LNCaP clone FGC (cell line): ENCODE measurements at places on chromosomes 13 and 19.

GRCh38 chr13:51797664-51798488 lies 6.1 kb downstream of the DHRS12 start:
- peak; percentile 86 for DNase-seq

DNA sequence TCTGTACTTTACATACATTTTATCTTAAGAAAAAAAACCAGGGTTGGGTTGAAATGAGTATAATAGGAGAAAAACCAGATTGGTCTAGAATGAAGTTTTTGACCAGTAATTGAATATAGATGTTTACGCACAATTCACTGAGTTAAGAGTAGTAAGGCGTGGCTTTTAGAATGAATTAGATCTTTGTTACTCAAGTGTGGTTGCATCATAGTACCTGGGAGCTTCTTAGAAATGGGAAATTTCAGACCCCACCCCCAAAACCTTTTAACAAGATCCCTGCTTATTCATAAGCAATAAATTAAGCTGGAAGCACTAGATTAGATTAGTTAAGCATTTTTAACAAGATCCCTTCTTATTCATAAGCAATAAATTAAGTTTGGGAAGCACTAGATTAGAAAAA lies 28.7 kb upstream of the LMO7 start:
- DNase-seq: no peak

DNA sequence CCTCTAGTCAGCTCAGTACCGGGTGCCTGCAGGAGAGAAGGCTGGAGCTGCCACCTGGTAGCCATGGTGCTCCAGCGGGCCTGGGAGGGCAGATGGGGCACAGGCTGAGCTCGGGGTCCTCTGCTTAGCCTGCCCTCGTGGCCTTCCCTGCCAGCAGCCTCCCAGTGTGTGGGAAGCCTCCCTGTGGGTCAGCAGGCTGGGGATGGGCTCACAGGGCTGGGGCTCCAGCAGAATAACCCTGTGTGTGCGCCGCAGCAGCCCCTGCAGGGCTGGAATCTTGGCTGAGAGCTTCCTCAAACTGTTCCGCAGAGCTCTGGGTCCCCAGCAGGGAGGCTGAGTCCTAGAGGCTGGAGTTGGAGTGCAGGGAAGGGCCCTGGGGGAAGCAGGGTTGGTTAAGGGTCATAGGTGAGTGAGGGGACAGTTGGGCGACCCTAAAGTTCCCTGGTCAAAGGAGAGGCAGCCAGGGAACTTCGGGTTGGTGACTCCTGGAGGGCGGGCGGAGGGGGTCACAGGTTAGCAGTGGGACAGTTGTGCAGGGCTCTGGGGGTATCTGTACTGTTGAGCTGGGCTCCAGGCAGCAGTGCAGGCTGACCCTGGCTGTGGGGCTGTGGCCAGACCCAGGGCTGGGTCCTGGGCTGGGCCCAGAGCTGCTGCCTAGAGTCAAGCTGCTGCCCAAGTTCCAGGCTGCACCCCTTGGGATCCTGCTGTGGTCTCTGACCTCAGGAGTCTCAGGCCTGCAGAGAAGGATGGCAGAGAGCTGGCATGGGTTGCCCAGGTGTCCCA lies 14.0 kb downstream of the ARHGAP33 start:
- DNase-seq: no peak

GRCh38 chr13:57375876-57376275 lies 208.9 kb downstream of the PRR20E start:
- DNase-seq: no peak

GRCh38 chr13:75636436-75637180 lies 478 bp downstream of the LMO7 start:
- no peak for DNase-seq

- DNase-seq: no peak
These were observed at the start of gene ADAMTS10 for GRCh38 chr19:8610041-8610935. Gene ADAMTS10 (minus strand): TSS chr19:8610715. CDS start chr19:8605710, 5,005 bp downstream.

- DNase-seq: no peak
These were observed 104.8 kb upstream of the MIR17HG start for GRCh38 chr13:91242652-91243051.

- DNase-seq: no peak
These were observed at the start of gene DLEU7 for GRCh38 chr13:50843257-50844083. Gene DLEU7 (minus strand): TSS chr13:50843692. CDS start chr13:50843646, 46 bp downstream.

DNA sequence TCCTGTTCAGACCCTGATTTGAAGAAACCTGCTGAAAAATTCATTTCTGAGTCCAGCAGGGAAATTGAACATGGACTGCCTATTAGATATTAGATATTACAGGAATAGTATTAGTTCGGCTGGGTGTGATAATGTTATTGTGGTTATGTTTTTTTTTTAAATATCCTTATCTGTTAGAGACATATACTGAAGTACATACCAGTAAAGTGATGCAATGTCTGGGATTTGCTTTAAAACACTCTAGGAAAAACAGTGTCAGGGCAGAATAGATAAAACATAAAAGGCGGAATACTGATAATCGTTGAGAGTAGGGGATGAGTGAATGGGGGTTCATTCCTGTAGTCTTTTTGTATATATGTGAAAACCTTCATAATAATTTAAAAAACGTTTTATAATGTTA lies 28.7 kb upstream of the AMER2 start:
- no peak for DNase-seq

- DNase-seq: no peak
These were observed at the start of gene FXYD5 for GRCh38 chr19:35154525-35155406. Gene FXYD5 (plus strand): TSS chr19:35154735. CDS start chr19:35155551, 816 bp downstream.

DNA sequence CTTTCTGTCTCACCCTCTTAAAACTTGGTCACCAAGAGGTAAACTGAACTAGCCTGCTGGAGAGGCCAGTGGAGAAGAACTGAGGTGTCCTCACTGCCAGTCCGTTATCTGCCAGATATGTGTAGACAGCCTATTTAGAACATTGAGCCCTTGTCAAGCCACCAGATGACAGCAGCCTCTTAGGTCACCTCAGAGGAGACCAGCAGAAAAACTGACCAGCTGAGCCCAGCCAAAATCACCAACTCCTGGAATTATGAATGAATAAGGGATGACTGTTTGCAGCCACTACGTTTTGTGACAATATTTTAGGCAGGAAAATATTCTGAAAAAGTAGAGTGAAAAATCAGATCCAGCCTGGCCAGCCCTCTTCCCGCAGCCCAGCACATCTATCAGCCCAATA lies 513.9 kb downstream of the DCT start:
- DNase-seq: no peak

DNA sequence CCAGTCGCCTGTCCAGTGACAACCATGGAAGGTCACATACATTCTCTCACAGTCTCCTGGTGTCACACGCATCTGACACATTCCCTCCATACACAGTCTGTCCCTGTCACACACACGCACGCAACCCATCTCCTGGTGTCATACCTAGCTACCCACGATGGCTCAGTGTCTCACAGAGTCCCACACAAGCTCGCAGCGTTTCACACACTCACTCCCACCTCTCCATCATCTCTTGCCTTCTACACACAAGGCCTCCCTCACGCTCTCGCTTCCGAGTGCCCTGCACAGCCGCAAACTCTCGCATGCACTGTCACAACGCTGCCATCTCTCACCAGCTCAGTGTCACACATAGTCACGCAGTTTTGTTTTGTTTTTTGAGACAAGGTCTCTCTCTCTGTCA lies 1.2 kb upstream of the GNG8 start:
- DNase-seq: no peak

DNA sequence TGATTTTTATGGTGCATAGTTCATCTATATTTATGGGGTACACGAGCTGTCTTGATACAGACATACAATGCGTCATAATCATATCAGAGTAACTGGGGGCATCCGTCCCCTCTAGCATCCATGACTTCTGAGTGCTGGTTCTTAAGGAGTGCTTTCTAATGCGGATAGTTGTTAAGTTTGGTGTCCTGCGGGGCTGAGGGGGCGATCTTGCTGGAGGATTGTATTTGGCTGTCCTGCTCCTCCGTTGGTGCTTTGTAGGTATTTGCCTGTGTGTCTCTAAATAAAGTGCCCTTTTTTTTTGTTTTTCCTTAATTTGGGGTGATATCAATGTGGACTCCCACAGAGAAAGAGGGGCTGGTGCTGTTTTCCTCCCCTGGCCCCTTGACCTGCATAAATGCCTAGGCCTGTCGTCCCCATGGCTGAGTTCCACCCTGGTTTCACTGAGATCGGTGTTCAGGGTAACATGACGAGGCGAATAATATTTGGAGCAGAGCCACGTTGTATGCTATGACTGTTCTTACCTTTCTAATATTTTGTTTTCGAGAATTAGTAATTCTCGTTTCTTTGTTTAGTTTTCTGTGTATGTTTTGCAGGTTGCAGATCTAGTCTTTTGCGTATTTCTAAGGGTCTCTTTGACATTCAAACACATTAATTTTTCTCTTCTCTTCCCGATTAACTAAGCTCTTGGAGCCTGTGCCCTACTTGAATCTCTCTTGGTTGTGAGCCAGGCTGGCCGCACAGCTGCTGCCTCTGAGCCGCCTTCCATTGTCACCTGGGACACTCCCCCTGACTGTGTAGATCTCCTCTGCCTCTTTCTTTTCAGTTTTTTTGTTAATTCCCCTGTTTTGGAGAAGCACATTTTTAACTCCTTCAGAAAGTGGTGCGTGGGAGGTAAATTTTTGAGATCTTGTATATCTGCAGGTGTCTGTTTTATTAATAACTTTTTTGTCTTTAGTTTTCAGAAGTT lies 100.3 kb downstream of the ARHGEF7 start:
- no peak for DNase-seq

DNA sequence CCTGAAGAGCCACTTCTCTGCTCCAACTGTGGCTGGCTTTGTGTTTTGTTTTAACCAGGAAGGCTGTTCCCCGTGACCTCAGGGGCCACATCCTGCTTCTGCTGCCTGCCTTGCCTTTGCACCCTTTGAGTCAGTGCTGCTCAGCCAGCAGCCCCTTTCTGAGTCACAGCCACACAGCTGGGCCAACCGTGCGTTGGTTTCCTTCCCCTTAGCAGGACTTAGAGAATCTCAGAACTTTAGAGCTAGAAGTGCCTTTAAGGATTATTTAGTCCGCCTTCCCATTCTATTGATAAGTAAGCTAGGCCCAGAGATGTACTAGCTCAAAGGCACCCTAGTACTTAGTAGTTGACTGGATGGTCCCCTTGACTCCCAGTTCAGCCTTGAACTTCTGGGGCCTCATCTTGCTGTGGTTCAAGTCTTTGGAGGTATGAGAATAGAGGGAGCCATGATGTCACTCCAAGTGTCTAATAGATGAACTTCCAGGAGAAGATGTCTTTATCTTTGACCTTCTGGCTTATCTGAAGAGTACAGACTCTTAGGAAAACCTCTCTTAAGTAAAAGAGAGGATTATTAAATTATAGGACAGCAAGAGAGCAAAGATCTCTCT lies 8.0 kb downstream of the RGCC start:
- no peak for DNase-seq

- DNase-seq: no peak
These were observed 49.2 kb downstream of the KLF5 start for GRCh38 chr13:73107970-73108369.

- DNase-seq: no peak
These were observed 98.3 kb upstream of the UQCRFS1 start for GRCh38 chr19:29311191-29311790.

DNA sequence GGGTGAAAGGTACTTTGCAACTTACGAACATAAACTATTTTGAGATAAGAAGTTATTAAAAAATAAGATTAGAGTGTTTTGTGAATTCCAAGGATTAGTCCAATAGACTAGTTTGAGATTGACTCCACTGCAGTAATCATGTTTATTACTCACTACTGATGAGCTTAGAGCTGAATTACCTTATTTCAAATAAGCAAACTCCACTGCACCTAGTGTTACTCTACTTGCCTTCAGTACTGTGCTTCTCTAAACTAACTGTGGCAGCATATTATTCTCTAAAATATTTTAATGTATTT lies 111.7 kb downstream of the MIPEP start:
- DNase-seq: no peak

DNA sequence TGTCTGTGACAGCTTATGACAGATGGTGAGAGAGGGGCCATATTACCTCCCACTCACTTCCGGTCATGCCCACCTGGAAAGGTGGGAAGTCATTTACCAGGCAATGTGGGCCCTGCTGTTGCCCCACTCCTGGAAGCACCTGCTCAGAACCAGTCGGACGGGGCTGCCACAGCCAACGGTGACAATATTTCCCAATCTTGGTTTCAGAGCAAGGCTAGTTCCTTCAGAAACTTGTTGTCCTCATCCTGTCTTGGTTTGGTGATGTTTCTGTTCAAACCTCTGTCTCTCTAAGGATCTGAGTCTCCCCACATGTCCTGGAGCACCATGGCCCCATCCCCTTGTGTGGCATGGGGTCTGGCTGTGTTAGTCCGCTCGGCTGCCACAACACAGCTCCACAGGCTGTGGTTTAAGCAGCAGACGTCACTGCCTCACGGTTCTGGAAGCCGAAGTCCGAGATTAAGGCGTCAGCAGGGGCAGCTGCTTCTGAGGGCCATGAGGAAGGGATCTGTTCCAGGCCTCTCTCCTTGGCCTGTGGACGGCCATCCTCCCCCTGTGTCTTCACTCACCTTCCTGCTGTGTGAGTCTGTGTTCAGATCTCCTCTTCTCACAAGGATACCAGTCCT lies 31.5 kb upstream of the SLC15A1 start:
- DNase-seq: no peak

DNA sequence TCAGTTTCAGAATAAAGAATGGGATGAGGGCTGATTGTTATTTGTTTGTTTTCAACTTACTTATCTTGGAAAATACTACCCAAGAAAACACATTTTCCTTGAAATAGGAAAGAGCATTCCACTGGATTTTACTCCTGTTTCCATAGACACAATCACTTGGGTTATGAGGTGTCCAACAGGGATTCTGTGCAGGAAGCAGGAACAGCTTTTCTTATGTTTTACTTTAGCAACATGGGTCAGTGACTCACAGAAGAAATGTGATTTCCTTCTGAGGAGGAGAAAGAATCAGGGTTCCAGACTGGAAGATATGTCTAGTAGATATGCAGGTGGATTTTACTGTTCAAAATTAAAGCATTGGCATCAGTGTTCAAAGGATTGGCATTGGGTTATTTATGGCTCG lies 180.8 kb upstream of the GPC6 start:
- no peak for DNase-seq

DNA sequence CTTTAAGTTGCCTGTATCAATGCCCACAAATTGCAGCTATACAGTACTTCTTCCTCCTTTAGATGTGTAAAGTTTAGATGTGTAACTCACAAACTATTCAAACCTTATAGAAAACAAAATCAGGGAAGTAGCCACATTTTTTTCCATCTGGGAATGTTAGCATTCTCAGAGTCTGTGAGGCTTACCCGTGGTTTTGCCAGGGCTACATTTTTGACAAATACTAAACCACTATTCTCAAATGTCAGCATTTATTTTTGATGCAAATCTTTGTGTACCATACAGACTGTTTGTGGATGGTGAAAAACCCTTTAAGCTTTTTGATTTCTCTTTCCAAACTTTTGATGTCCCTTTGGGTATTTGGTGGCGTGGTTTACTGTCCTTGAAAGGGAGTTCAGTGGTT lies 216.4 kb downstream of the POSTN start:
- DNase-seq: no peak

GRCh38 chr19:41445575-41445974 lies 2.6 kb downstream of the ERICH4 start:
- no peak for DNase-seq

DNA sequence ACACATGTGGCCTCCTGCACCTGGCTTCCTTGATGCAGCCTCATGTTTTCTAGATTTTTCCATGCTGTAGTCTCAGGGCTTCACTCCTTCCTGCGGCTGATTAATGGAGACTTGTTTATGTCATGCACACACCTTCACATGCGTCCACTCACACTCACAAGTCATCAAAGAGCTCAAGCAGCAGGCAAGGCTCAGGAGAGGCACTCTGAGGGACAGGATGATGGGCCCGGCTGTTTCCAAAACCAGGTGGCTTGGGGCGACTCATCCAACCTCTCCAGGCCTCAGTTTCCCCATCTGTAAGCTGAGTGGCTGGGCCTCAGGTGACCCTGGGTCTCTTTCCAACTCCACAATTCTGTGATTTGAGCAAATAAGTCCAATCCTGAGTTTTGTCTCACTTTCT lies 36.9 kb downstream of the RASA3 start:
- no peak for DNase-seq

- DNase-seq: no peak
These were observed 14.6 kb downstream of the FRY start for GRCh38 chr13:32045982-32046785.
